Kasumi-1 (cell line): ENCODE measurements at places on chromosomes 2 and 18.

DNA sequence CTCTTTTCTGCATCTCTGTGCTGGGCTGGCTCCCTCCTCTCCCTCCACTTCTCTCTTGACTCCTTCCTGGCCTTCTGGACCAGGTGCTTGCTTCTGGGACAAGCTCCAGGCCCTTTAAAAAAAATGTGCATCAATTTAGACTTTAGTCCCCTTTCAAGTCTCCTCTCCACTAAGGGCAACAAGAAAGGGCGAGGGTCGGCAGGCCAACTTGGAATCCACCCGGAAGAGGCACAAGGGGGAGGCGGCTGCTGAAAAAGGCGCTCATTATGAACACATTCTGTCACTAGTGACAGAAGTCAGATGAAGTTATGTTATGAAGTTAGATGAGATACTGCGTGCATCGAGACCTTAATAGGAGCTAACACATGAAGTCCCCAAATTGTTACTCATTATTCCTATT is 13.6 kb upstream of the RHOB start:
- DNase-seq = no peak

- DNase-seq = no peak
Observed at GRCh38 chr18:36460854-36461253, 163.3 kb downstream of the FHOD3 start.

- DNase-seq = peak; percentile 66
Observed at GRCh38 chr2:74499267-74499939, at the start of gene LBX2. Gene LBX2 (minus strand): TSS chr2:74499603. CDS start chr2:74499537, 66 bp downstream.

DNA sequence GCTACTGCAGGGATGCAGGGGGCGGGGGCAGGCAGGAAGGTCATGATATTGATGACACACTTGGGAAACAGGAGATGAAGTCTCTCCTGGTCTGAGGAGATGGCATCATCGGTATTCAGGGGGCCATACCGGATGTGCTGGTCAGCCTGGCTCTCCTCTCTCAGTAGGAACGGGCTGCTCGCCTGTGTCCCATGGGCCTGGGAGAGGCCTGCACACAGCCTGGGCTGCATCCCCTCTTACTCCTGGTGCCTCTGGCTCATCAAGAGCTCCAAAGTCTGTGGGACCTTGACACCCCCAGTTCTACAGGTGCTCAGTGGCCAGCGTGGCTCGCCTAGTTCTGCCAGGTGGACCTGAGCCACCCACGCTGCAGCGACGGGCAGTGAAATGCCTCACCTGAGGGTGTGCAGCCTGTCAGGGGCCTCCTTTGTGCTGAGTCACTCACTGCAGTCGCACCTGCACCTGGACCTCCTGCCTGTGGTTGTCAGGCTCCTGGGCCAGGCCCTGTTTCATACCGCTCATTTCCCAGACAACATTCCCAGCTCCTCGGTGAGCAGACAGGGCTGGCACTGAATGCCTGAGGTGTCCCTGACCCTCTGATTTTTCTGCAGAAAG is 18.6 kb upstream of the CNDP1 start:
- DNase-seq = no peak

GRCh38 chr18:13889671-13890070 is 25.7 kb downstream of the MC2R start:
- DNase-seq = no peak

DNA sequence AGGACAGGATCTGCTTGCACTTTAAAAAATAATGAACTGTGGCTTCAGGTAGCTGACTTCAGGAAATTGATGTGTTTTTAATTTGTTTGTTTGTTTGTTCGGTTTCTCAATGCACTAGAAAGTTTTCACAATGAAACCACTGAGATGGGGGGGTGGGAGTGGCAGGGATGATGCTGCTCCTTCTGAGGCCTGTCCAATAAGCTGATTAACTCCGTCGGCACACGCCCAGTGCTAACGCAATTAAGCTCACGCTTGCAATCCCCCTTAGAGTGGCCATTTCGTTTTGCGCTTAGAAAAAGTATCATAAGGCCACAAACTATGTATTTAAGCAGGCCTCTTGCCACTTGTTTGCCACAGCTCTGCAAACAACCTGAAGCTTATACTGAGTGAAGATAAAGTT is 12.5 kb upstream of the GPR39 start:
- no peak for DNase-seq

DNA sequence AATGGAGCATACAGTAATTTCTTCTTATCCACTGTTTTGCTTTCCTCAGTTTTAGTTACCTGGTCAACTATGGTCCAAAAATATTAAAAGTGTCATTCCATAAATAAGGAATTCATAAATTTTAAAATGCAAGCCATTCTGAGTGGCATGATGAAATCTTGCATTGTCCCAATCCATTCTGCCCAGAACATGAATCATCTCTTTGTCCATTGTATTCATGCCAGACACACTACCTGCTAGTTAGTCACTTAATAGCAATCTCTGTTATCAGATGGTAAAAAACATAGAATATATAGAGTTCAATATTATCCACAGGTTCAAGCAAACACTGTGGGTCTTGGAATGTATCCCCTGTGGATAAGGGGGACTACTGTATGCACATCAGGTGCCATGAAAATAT is 872.2 kb upstream of the NXPH2 start:
- no peak for DNase-seq

GRCh38 chr18:21293479-21293878 is 51.4 kb downstream of the GREB1L start:
- DNase-seq = no peak

DNA sequence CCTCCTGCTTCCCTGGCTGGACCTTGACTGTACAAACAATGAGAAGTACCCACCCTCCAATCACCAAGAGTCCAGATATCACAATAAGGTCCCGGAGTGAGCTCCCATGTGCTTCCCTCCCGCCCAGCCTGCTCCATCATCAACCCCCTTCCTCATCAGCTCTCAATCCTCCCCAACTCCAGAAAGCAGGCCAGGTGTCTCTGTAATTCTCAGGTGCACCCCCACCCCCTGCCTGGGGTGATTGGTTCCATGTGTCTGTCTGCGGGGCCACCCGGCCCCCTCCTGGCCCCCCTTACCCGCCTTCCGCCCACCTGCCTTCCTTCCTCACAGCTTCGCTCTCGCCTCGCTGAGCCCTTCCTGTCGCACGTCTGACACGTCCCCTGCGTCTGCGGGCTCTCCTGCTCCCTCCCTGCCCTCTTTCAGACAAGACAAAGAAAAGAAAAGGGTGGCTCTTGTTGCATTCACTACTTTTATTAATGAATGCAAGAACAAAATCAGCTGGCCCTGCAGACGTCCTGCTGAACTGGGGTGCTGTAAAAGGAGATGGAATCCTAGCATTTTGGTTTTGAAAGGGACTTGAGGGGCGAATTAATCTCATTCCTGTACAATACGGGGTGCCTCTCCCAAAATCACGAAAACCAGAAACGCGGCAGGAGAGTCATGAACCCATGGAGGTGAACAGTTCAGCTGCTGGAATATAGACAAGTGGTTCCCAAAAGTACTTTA is 26.5 kb upstream of the IGFBP2 start:
- DNase-seq = no peak

- DNase-seq = no peak
Observed at GRCh38 chr18:49531678-49532153, 30.1 kb upstream of the LIPG start.

- DNase-seq = no peak
Observed at GRCh38 chr18:56245866-56246580, 392.4 kb downstream of the TXNL1 start.

DNA sequence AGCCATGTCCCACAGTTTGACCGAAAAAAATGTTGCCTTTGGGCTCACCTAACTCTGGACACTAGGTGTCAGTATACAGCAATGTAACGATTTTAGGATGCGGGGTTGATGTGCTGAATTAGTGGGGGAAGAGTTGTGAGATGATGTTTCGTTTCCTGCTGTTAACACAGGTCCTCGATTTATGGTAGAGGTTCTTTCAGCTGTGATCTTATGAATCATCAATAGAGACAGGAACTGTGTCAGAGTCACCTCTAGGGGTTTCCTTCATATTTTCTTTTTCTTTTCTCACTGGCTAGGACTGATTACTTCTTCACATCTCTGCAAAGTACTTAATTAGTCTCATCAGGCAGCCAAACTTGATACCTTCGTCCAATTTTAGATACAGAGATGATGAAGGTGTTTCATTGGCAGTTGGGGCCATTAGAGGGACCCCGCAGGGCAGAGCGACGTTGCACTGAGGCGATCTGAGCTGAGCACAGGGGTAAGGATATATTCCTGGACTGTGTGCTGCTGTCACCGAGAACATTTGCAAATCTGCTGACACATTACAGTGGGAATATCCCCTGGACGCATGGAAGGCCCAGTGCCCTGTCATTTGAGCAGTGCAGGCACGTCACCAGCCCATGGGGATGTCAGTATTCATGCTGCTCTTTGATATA is 10.2 kb upstream of the MMADHC start:
- peak; percentile 97 for DNase-seq

DNA sequence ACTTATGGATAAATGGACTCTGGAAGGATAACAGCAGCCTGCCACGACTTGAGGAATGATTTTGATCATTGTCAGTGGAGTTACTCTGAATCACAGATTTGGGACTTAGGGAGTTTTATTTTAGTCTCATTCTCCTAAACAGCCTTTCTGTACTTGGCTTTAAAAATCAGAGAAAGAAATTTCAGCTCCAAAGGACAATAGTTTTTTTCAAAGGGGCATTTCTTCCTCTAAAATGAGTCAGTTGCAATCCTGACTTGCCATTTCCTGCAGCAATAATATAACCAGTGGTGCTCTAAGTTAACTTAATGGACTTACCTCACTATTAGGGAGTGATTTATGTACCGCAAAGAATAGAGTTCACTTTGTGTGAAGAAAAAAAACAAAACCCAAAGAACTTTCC is 35.1 kb upstream of the MTX2 start:
- no peak for DNase-seq

- peak; percentile 18 for DNase-seq
Observed at GRCh38 chr2:70643715-70644114, 90.1 kb upstream of the TGFA start.

GRCh38 chr18:13276530-13277520 is 58.3 kb downstream of the LDLRAD4 start:
- DNase-seq = no peak

DNA sequence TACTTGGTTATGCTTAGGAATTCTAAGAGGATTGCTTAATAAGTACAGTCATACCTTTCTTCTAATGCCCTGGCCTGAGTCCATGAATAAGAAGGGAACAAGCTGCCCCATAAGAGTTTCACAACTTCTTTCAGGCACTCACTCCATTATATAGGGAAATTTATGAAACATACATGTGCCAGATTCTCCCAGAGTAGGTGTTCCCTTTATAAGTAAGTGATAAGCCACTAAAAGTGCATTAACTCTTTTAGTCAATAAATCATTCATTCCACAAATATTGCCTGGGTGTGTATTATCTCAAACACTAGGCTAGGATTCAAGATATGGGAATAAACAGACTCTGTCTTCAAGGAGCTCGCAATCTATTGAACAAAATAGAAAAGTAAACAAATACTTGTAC is 84.5 kb upstream of the RBBP8 start:
- DNase-seq = no peak

DNA sequence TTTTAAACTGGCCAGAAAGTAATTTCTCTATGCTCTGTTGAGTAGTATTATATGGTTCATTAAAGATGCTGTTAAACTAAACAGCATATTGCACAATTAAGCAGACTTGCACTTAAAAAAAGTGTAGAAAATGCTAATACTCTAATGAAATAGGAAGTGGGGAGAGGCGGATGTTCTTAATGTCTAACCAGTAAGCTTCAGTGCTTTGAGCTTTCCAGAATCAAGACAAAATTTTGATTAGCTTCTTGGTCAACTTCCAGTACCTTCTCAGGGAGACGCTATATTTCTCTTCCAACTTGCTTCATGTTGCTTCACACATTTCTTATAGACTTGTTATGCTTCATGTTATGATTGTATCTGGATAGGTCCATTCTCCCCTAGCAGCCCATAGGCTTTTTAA is 89.1 kb downstream of the MAP2 start:
- DNase-seq = no peak

DNA sequence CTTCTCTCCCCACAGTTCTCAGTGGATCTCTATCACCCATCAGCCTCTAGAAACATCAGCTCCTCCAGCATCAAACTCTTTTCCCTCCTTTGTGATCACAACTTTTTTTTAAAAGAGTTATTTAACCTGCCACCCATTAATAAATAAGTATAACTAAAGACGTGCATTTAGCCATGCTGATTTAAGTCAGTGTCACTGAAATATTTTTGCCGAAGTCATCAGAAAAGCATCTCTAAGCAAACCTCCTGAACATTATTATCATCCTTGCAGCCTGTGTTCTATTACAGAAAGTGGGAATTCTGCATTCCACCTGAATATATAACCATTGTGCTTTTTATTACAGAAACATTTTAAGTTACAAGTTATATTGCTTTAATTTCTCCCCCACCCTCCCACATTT is 106.2 kb upstream of the ARHGAP28 start:
- no peak for DNase-seq

- DNase-seq = no peak
Observed at GRCh38 chr2:42077343-42077742, 29.5 kb downstream of the PKDCC start.

GRCh38 chr2:66346231-66346664 is 88.7 kb upstream of the MEIS1 start:
- DNase-seq = peak; percentile 16

DNA sequence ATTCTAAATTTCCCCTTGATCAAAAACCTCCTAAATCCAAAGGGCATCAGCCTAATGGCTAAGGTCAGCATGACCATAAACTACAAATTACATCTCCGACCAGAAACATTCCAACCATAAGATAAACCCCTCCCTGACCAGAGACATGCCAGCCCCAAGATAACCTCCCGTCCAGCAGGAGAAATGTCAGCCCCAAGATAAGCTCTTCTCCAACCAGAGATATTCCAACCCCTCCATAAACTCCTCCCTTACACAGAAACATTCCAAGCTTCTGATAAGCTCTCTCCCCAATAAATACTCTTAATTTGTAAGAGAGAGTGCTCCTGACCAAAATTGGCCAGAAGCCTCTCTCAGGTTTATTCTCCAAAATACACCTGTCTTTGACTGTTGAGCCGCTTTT is 274.0 kb downstream of the RNF152 start:
- no peak for DNase-seq

DNA sequence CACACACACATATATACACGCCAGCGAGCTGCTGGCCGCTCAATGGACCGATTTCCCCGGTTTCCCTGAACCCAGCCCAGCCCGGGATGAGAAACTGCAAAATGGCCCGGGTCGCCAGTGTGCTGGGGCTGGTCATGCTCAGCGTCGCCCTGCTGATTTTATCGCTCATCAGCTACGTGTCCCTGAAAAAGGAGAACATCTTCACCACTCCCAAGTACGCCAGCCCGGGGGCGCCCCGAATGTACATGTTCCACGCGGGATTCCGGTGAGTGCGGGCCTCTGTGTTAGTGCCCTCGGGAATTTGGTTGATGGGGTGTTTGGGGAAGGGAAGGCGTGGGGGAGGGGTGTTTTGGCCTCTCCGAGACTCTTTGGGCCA is 392 bp downstream of the ST8SIA3 start:
- DNase-seq = no peak

GRCh38 chr18:76687304-76687962 is 134.9 kb upstream of the ZNF236 start:
- no peak for DNase-seq

DNA sequence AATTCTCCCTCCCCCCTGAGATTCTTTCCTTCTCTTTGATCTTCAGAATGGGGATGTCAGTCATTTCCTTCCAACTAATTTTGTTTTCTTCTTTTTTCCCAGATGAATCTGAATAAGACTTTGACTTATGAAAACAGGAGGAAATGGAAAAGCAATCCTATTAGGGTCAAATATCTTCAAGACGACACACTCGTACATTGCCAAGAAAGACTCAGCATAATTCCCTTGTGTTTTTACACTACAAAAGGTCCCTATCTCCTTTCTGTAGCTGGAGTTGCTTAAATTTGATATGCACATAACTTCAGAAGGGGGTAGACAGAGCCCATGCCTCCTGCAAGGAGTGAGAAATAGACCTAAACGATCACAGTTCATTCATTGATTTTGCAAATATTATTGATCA is 230.3 kb upstream of the RBBP8 start:
- DNase-seq = no peak
